ENCODE measurements at places on chromosomes 3 and 15. TPM values are rescaled to one million over a fixed set of nuclear protein-coding genes. Genes with fewer than 3 reads are reported as not detected.
A peak's percentile ranks its signal among the peaks of the same experiment; 100 is the strongest.

IL5RA gene
- total RNA-seq = not detected

CYP1A1 gene
- total RNA-seq = 0.18 TPM

MKRN3 gene
- 4.4 TPM for total RNA-seq

DNA sequence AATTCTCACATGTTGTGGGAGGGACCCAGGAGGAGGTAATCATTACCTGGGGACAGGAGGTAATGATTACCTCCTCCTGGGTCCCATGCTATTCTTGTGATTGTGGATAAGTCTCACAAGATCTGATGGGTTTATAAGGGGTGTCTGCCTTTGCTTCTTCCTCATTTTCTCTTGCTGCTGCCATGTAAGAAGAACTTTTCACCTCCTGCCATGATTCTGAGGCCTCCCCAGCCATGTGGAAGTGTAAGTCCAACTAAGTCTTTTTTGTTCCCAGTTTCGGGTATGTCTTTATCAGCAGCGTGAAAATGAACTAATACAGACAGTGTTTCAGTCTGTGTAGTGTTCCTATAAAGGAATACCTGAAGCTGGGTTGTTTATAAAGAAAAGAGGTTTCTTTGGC is 13.1 kb upstream of the KCTD6 start:
- H3K27me3 ChIP-seq = no peaks in the 10 kb centered on the region
- H3K4me1 ChIP-seq = peaks cover 9% of the 10 kb centered on the region
- no peak overlapping the region for H3K4me3 ChIP-seq
- no peaks in the 10 kb centered on the region for H3K36me3 ChIP-seq

- no peaks in the 10 kb centered on the region for H3K27me3 ChIP-seq
- H3K36me3 ChIP-seq = peaks cover 59% of the 10 kb centered on the region
- H3K4me1 ChIP-seq = peaks cover 31% of the 10 kb centered on the region
- no peak overlapping the region for H3K4me3 ChIP-seq
- no peak for DNase-seq
- no peak overlapping the region for H3K27ac ChIP-seq
These were observed 82.1 kb upstream of the DCLK3 start for GRCh38 chr3:36846406-36846805.

DNA sequence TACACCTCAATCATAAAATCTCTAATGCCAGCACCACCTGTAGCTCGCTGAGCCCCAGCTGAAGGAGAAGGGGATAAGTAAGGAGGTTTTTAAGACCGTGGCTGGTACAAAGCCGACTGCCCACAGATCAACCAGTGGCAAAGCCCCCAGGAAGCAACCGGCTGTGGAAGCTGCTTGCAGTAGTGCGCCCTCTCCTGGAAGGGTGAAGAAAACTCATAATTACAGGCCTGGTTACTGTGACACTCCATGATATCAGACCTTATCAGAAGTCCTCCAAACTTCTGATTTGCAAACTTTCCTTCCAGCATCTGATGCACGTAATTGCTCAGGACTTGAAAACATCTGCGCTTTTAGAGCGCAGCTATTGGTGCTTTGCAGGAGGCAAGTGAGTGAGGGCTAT is 63.1 kb upstream of the MCTP2 start:
- no peaks in the 10 kb centered on the region for H3K36me3 ChIP-seq
- H3K27ac ChIP-seq = no peak overlapping the region
- H3K4me1 ChIP-seq = no peaks in the 10 kb centered on the region
- no peak for DNase-seq

DNA sequence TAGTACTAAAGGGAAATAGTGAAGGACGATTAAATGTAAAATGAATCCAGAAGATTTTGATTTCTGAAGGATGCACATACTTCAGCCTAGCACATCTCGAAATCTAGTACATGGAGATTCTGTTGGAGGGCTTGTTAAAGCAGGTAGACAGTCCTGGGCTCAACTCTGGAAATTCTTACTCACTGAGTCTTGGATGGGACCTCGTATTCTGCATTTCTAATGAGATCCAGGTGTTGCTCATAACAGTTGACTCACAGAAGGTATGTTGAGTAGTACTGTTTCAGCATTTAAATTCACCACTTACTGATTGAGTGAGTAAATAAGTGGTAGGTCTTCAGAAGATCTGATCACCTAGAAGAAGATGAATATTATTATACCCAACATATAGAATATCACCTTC is 623.4 kb upstream of the SGO1 start:
- DNase-seq = no peak
- no peak overlapping the region for H3K27ac ChIP-seq
- no peak overlapping the region for H3K4me3 ChIP-seq
- no peaks in the 10 kb centered on the region for H3K27me3 ChIP-seq

GRCh38 chr3:49030321-49030720 is 1.1 kb upstream of the IMPDH2 start:
- no peak for DNase-seq
- peaks cover 21% of the 10 kb centered on the region for H3K4me1 ChIP-seq
- H3K27me3 ChIP-seq = no peaks in the 10 kb centered on the region
- H3K36me3 ChIP-seq = no peaks in the 10 kb centered on the region
- H3K27ac ChIP-seq = peak overlapping the region; percentile 69

GRCh38 chr15:59372352-59373211 is at the start of gene MYO1E:
Gene MYO1E (minus strand): TSS chr15:59372871. CDS start chr15:59372500, 371 bp downstream.
- peak within 1 kb of the TSS; percentile 83 for H3K4me3 ChIP-seq
- peaks cover 34% of the 10 kb centered on the region for H3K27me3 ChIP-seq
- H3K4me1 ChIP-seq = peaks cover 13% of the 10 kb centered on the region

- H3K4me1 ChIP-seq = peaks cover 2% of the 10 kb centered on the region
- DNase-seq = no peak
- peaks cover 44% of the 10 kb centered on the region for H3K27me3 ChIP-seq
These were observed 3.1 kb downstream of the HRH1 start for GRCh38 chr3:11157421-11157820.

DNA sequence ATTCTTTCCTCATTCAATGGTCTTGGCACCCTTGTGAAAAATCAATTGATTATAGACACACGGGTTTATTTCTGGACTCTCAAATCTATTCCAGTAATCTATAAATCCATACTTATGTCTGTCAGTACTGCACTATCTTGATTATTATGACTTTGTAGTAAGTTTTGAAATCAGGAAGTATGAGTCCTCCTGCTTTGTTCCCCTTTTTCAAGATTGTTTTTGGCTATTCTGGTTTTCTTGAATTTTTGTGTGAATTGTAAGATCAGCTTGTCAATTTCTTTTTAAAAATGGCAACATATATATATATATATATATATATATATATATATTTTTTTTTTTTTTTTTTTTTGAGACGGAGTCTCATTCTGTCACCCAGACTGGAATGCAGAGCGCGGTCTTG is 32.3 kb upstream of the CFAP20DC start:
- H3K36me3 ChIP-seq = no peaks in the 10 kb centered on the region
- H3K4me1 ChIP-seq = no peaks in the 10 kb centered on the region
- DNase-seq = no peak
- H3K4me3 ChIP-seq = no peak overlapping the region

- no peaks in the 10 kb centered on the region for H3K4me1 ChIP-seq
- H3K4me3 ChIP-seq = no peak overlapping the region
- no peak for DNase-seq
- H3K27me3 ChIP-seq = no peaks in the 10 kb centered on the region
These were observed 337.5 kb downstream of the NTRK3 start for GRCh38 chr15:87919064-87919463.

GRCh38 chr3:154536751-154537150 is 106.8 kb upstream of the GPR149 start:
- H3K27me3 ChIP-seq = no peaks in the 10 kb centered on the region
- H3K27ac ChIP-seq = peak overlapping the region; percentile 35
- DNase-seq = no peak
- no peaks in the 10 kb centered on the region for H3K4me1 ChIP-seq

DNA sequence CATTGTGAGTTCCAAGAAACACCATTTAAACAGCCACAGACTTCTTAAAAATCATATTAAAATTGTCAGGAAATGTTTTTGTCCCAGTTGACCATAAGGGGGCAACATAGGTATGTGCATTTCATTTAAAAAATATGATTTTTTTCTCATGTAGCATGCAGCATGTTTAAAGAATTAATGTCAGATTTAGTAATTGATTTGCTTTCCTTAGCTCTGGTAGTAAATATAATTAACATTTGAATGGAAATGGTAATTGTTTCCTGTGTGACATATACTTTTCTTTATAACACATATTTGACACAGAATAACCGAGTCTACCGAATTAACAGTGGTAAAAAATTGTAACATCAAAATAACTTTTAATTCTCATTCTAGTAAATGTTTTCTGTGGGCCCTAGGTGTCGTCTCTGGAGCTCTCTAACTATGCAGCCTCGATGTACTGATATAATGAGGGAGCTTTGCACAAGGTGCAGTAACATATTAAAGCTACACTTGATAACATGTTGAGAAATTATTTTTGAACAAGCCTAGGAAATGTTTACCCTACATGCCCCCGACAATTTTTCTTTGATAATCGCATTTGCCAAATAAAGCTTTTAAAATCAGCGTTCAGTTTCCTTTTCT is 34.9 kb downstream of the NXPE3 start:
- peaks cover 12% of the 10 kb centered on the region for H3K4me1 ChIP-seq
- H3K36me3 ChIP-seq = peaks cover 22% of the 10 kb centered on the region
- H3K4me3 ChIP-seq = no peak overlapping the region
- H3K27me3 ChIP-seq = no peaks in the 10 kb centered on the region

DNA sequence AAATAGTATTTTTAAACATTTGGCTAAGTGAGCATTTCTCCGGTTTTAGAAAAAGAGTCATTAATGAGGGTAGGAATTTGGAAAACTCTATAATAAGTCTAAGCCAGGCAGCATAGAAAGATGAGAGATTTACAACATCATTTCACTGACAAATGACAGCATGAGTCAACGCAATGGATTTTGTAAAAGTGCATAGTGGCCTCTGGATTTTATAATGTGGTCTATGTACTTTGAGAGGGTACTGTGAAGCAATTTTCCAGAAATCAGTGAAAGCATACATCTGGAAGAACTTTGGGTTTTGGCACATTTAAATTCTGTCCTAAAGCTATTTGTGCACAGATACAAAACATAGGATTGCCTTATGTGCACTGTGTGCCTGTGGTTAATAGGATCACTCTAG is 130.8 kb upstream of the CCNL1 start:
- H3K36me3 ChIP-seq = no peaks in the 10 kb centered on the region
- H3K4me1 ChIP-seq = no peaks in the 10 kb centered on the region
- no peak for DNase-seq

DNA sequence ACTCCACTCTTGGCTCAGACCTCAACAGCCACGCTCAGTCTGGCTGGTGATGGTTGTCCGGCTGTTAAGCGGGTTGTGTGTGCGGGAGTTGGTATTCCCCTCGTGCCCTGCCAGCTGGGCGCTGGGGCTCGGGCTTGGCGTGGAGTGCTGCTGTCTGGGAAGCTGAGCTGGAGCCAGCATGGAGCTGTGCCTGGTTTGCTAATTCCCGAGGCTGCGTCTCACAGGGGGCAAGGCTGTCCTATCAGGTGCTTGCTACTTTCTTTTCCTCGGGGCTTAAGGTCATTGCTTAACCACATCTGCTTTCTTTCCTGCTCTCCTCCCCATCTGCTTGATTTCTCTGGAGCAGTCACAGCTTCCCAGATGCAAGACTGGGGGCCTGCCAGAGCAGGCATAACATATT is 29.9 kb downstream of the PDIA5 start:
- H3K27ac ChIP-seq = no peak overlapping the region
- no peaks in the 10 kb centered on the region for H3K36me3 ChIP-seq
- peaks cover 2% of the 10 kb centered on the region for H3K4me1 ChIP-seq
- no peak overlapping the region for H3K4me3 ChIP-seq
- DNase-seq = no peak

- H3K4me1 ChIP-seq = peaks cover 2% of the 10 kb centered on the region
- DNase-seq = no peak
- H3K4me3 ChIP-seq = no peak overlapping the region
- H3K36me3 ChIP-seq = peaks cover 31% of the 10 kb centered on the region
- peak overlapping the region; percentile 57 for H3K27ac ChIP-seq
- no peaks in the 10 kb centered on the region for H3K27me3 ChIP-seq
These were observed 52.0 kb downstream of the VPS8 start for GRCh38 chr3:184864000-184864399.
